ENCODE measurements at places on chromosomes 4 and X.

GRCh38 chrX:156004256-156004655 is 6.8 kb downstream of the IL9R start:
- DNase-seq, result no peak

DNA sequence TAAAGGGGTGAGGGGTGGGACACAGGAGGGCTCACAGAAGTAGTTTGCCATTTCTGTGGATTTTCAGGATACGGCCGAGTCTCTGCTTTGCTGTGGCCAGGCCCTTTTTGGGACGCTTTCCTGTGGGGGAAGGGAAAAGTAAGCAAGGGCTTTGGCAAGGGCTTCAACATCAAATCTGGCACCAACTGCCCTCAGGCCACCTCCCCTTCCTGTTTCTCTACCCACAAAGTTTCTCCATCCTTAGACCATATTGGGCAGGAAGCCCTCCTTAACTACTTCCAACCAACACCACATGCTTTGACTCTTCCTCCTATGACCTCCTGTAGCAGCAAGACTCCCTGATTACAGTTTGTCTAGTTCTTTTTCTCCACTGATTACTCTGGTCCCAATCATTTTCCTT is 105.1 kb downstream of the PHF8 start:
- DNase-seq, result no peak

DNA sequence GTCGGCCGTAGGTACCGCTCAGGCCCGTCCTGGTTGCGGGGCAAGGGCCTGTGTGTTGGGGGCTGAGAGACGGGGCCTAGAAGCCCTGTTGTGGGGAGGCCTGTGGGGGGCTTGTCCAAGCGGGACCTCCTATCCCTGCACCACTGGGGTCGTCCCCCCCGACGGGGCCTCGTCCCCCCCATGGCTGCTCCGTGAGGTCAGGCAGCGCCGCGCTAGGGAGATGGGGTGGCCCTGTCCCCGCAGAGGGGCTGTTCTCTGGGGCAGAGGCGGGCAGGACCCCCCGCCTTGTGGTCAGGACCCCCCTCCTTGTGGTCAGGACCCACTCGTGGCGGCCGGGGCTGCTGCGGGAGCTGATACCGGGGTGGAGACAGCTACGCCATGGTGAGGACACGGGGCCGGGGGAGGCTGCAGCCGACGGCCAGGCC is 12.1 kb upstream of the GTPBP6 start:
- DNase-seq, result no peak

- no peak for DNase-seq
Measured at GRCh38 chr4:11497212-11497806, 68.6 kb upstream of the HS3ST1 start.

DNA sequence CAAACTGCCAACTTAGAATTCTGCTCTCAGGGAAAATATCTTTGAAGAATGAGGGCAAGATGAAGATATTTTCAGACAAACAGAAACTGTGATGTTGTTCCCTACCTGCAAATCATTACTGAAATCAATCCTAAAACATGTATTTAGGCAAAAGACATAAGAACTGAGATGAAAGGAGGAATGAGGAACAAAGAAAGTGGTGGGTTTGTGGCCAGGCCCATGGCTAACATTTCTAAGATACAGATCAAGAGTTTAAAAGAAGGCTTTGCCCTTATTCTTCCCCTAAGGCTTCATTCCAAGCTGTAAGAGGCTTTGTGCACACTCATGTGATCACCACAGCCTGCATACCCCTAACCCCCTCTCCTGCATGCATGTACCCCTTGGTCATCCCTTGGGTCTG is 46.5 kb downstream of the ADGRG2 start:
- DNase-seq, result no peak

- no peak for DNase-seq
Measured at GRCh38 chr4:40099010-40099409, 42.4 kb downstream of the N4BP2 start.

DNA sequence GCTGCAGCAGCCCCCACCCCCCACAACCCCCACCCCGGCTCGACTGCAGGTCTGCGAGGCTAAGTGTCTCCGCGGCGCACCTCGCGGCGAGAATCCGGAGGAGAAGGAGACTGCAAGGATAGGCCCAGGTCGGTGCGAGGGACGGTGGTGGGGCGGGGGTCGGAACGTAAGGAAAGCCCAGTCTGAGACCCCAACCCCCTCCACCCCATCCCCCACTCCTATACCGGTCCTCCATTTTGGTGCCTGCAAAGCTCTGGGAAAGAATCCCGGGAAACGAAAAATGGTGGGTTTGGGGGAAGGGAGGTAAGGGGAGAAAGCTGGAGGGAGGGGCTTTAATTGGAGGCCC is 614 bp downstream of the BEX3 start:
- DNase-seq, result no peak

GRCh38 chr4:140705625-140706275 is 50.4 kb downstream of the TBC1D9 start:
- DNase-seq, result no peak

DNA sequence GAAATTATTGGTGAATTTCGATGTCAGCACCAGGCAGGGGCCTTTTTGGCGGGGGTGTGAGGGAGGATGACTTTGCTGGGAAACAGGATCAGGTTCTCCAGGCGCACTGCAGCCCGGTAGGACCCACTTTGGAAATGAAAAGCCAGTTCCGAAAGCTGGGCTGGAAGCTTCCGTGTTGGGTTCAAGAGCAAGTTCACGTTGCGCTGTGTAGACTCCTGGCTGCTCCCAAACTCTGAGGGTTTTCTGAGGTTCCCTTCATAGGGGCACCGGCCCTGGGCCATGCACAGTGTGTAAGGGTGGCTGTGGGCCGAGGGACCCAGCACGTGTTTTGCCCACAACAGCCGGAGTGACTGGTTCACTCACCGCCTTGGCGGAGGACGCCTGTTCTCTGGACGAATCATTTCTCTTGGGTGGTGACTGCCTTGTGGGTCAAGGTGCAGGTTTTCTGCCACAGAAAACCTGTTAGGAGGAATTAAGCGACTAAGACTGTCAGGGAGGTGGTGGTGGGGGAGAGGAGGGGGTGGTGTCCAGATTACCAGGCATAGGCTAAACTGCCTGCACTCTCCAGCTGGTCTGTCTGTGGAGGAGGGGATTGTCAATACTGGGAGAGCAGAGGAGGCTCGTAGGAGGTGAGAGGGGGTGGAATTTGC is 8.0 kb downstream of the SHOX start:
- no peak for DNase-seq

DNA sequence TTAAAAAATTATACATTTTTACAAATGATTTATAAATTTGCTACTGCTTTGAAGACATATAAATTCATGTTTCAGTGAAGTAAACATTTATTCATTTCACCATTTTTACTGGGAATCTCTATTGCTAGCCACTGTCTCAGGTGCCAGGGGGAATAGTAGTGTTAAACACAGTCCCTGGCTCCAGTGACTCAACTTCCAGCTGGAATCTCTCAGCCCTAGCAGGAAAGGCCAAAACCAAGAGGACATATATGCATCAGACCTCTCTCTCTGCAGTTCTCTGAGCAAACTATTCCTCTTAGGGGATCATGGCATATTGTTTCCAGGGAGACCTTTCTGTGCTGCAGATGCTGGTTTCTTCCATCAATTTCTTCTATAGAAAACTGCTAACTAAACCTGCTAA is 1009.0 kb upstream of the LCORL start:
- no peak for DNase-seq
